Esophagus squamous epithelium (tissue), 5 donors: ENCODE measurements at places on chromosomes 12 and 14. TPM values are rescaled to one million over a fixed set of nuclear protein-coding genes. Genes with fewer than 3 reads are reported as not detected.

GRCh38 chr14:24665440-24665991 lies 31.5 kb upstream of the GZMB start:
- no peaks in the 10 kb centered on the region for H3K4me1 ChIP-seq
- H3K4me3 ChIP-seq = no peak overlapping the region
- H3K27me3 ChIP-seq = no peaks in the 10 kb centered on the region
- H3K27ac ChIP-seq = no peak overlapping the region
- no peak for DNase-seq
- H3K36me3 ChIP-seq = no peaks in the 10 kb centered on the region

LMNTD1 gene
- total RNA-seq = not detected

TMEM229B gene
- 0.38 TPM for total RNA-seq

DNA sequence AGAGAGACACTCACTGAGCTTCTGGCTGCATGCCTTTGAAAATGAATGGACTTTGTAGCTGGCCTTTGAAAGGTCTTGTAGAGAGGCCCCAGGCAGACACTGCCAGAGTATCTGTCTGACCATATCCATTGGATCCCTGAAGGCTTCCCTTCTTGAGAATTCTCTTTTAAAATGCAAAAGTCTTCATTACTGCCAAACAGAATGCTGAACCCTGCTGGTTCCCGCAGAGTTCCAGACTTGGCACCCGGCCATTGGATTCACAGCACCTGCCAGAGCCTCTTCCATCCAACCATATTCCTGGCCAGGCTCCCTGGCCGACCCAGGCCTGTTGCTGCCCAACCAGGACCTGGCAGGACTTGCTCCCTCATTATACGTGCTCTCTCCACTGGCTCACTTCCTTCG lies 182.5 kb downstream of the GXYLT1 start:
- H3K27me3 ChIP-seq = no peaks in the 10 kb centered on the region
- no peak for DNase-seq
- no peaks in the 10 kb centered on the region for H3K4me1 ChIP-seq
- no peak overlapping the region for H3K27ac ChIP-seq
- H3K36me3 ChIP-seq = no peaks in the 10 kb centered on the region

GRCh38 chr14:33808187-33808586 lies 142.7 kb downstream of the EGLN3 start:
- H3K27me3 ChIP-seq = no peaks in the 10 kb centered on the region
- no peak for DNase-seq
- no peak overlapping the region for H3K4me3 ChIP-seq
- H3K4me1 ChIP-seq = no peaks in the 10 kb centered on the region
- H3K27ac ChIP-seq = no peak overlapping the region

GRCh38 chr12:129540249-129540648 lies 363.6 kb downstream of the TMEM132D start:
- H3K27ac ChIP-seq = no peak overlapping the region
- H3K4me1 ChIP-seq = no peaks in the 10 kb centered on the region
- H3K4me3 ChIP-seq = no peak overlapping the region

STAT6 gene
- 138 TPM for total RNA-seq

DNA sequence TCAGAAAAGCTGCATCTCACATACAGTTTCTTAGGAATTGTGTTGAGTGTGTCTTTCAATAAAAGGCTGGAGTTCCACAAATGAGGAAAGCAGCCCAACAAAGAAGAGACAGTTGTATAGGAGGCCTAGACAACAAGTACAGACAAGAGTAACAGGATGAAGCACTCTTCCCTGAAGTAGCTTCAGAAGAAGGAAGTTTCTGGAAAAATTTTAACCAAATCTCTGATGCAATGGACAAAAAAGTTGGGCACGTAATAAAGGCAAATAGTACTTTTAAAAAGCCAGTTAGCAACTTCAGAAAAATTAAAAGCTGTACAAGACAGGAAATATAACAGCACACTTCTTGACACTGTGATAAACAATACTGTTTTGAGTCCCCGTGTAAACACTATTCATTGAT lies 134.1 kb upstream of the PLEKHG7 start:
- no peak overlapping the region for H3K27ac ChIP-seq
- no peak overlapping the region for H3K4me3 ChIP-seq
- no peaks in the 10 kb centered on the region for H3K36me3 ChIP-seq
- H3K4me1 ChIP-seq = no peaks in the 10 kb centered on the region

GRCh38 chr12:2295941-2296461 lies 243.2 kb downstream of the CACNA1C start:
- H3K27ac ChIP-seq = no peak overlapping the region
- no peaks in the 10 kb centered on the region for H3K27me3 ChIP-seq
- H3K4me1 ChIP-seq = peaks cover 34% of the 10 kb centered on the region
- no peak overlapping the region for H3K4me3 ChIP-seq

DNA sequence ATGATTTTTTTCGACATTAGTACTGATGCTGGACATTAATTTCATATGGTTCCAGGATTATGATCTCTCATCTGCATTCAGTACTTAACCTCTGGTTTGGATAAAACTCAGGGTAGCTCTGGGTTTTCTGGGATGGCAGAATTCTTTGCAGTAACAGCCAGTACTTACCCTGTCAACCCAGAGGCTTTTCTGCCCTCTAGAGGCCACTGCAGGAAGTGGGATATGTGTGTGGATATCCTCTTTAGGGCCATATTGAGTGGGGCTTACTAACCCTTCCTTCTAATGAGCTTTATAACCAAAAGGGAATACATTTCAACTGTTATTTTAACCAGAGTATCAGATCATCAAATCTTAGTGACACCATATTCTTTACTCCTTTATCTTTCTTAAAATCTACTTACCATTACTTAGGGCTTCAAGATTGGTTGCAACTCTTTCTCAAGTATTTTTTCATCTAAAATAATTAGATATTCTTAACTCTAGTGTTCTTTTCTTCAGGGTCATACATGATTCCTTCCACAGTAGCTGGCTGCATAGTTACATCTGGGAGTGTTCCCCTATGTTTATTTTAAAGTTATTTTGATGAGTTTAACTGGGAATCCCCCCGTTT lies 488.0 kb upstream of the STXBP6 start:
- no peak for DNase-seq
- H3K27me3 ChIP-seq = no peaks in the 10 kb centered on the region
- no peak overlapping the region for H3K27ac ChIP-seq
- no peaks in the 10 kb centered on the region for H3K4me1 ChIP-seq
- H3K4me3 ChIP-seq = no peak overlapping the region

GRCh38 chr14:104441275-104442106 lies 138.1 kb upstream of the C14orf180 start:
- DNase-seq = no peak
- H3K27ac ChIP-seq = no peak overlapping the region
- H3K27me3 ChIP-seq = peaks cover 10% of the 10 kb centered on the region
- H3K4me3 ChIP-seq = no peak overlapping the region

PTCSC3 gene
- total RNA-seq = not detected

DNA sequence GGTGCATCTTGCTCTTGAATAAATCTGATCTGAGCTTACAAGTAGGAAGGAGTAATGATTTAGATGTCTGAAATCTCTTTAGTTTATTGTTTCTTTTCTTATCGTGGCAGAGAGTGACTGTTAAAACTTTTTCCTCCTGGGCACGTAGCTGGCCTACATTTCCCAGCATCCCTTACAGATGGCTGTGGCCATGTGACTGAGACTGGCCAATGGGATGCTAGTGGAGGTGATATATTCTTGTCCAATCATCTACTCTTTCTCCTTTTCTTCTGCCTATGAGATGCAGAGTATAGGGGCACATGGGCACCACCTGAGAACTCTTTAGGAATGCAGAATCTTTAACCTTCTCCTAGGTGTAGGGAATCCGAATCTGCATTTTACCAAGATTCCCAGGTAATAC lies 237.3 kb downstream of the RGS6 start:
- no peak overlapping the region for H3K27ac ChIP-seq
- no peaks in the 10 kb centered on the region for H3K36me3 ChIP-seq
- H3K27me3 ChIP-seq = no peaks in the 10 kb centered on the region
- no peaks in the 10 kb centered on the region for H3K4me1 ChIP-seq

DNA sequence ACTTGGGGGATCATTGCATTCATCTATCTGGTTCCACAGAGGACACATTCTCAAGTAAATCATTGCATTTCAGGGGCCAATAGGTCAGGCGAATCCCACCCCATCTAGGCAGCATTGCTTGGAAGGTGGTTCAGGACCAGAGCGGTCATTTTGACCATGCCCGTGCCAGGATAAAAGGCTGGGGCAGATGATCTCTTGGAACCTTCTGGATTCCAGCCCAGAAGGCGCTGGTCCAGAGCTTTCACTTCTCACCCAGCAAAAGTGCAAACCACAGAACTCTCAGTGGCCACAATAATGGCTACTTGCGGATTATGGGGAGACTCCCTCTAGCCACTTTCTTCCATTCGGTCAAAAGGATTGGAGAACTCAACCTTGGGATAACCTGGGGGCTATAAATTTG lies 595 bp upstream of the KRT85 start:
- H3K27me3 ChIP-seq = no peaks in the 10 kb centered on the region
- H3K27ac ChIP-seq = no peak overlapping the region
- no peak overlapping the region for H3K4me3 ChIP-seq
- H3K36me3 ChIP-seq = no peaks in the 10 kb centered on the region
- DNase-seq = no peak

DHRS2 gene
- 0.31 TPM for total RNA-seq

GRCh38 chr12:132179431-132180362 lies 35.4 kb downstream of the NOC4L start:
- peaks cover 19% of the 10 kb centered on the region for H3K4me1 ChIP-seq
- peaks cover 7% of the 10 kb centered on the region for H3K27me3 ChIP-seq
- H3K27ac ChIP-seq = no peak overlapping the region
- H3K36me3 ChIP-seq = no peaks in the 10 kb centered on the region

VRTN gene
- total RNA-seq = not detected

- no peaks in the 10 kb centered on the region for H3K36me3 ChIP-seq
- no peak for DNase-seq
- no peak overlapping the region for H3K4me3 ChIP-seq
- no peak overlapping the region for H3K27ac ChIP-seq
Measured at GRCh38 chr14:31078766-31079165, 52.6 kb upstream of the STRN3 start.

- H3K27ac ChIP-seq = no peak overlapping the region
- no peaks in the 10 kb centered on the region for H3K27me3 ChIP-seq
- DNase-seq = no peak
- H3K4me3 ChIP-seq = no peak overlapping the region
- H3K36me3 ChIP-seq = no peaks in the 10 kb centered on the region
Measured at GRCh38 chr12:6177642-6178358, 22.4 kb upstream of the CD9 start.

CCDC85C gene
- 52.0 TPM for total RNA-seq

- H3K27ac ChIP-seq = no peak overlapping the region
- DNase-seq = no peak
- H3K4me3 ChIP-seq = no peak overlapping the region
- peaks cover 4% of the 10 kb centered on the region for H3K4me1 ChIP-seq
Measured at GRCh38 chr12:39354955-39355354, 88.0 kb downstream of the KIF21A start.

BMAL2 gene
- 45.6 TPM for total RNA-seq

DNA sequence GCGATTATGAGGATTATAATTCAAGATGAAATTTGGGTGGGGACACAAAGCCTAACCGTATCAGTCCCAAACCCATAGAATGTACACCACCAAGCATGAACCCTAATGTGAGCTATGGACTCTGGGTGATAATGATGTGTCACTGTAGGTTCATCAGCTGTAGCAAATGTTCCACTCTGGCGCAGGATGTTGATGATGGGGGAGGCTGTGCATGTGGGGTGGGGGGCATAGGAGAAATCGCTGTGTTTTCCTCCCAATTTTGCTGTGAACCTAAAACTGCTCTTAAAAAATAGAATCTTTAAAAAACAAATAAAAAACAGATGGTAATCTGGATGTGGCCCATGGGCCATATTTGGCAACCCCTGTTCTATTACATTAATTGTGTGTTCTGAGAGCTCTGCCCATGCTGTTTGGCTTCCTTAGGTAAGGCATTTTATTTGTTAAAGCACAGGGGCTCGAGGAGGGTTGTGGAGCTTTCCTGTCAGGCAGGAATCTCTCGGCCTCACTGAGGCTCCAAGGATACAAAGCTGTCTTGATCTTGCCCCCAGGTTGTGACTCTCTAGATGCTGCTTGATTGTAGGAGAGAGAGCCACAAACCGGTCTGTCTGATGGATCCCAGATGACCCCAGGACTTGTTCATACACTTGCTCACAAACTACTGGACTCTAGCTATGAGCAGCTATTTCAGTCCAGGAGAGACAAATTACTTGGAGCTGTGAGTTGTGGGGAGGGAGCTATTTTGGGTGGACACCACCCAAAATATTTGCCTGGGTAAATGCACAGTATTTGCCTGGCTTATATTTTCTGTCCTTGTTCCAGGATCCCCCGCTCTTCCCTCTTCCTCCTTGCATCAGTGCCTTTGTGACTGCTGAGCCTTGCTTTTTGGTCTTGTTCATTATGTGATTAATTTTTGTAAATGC lies 340.2 kb downstream of the MED13L start:
- no peaks in the 10 kb centered on the region for H3K27me3 ChIP-seq
- H3K4me1 ChIP-seq = no peaks in the 10 kb centered on the region
- no peaks in the 10 kb centered on the region for H3K36me3 ChIP-seq
- DNase-seq = no peak

EFCAB11 gene
- total RNA-seq = 3.4 TPM

DNA sequence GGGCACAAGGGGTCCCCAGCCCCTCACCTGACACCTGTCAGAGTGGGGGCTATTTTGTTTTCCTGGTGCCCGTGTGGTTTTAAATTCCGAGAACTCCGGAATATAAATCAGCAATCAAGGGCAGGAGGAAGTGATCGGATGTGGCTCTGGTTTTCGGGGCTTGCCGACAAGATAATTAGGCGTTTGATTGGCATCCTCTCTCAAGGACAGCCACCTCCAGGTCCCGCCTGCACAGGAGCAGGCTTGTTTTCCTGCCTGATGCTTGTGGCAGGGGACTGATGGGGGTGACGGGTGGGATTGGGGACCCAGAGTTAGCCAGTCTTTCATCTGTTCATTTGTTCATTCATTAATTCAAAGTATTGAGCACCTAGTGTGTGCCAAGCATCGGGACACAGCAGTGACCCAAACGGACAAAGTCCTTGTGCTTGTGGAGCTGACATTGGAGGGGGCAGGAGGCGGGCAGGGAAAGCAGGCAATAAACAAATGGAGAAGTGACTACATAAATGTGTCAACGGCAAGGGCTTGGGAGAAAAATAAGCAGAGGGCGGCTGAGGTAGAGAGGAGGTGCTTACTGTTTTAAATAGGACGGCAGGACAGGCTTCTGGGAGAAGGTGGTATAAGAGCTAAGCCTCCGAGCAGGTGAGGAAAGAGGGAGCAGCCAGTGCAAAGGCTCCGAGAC lies 166.5 kb downstream of the PHETA1 start:
- H3K4me1 ChIP-seq = no peaks in the 10 kb centered on the region
- no peak overlapping the region for H3K4me3 ChIP-seq
- H3K36me3 ChIP-seq = no peaks in the 10 kb centered on the region

DNA sequence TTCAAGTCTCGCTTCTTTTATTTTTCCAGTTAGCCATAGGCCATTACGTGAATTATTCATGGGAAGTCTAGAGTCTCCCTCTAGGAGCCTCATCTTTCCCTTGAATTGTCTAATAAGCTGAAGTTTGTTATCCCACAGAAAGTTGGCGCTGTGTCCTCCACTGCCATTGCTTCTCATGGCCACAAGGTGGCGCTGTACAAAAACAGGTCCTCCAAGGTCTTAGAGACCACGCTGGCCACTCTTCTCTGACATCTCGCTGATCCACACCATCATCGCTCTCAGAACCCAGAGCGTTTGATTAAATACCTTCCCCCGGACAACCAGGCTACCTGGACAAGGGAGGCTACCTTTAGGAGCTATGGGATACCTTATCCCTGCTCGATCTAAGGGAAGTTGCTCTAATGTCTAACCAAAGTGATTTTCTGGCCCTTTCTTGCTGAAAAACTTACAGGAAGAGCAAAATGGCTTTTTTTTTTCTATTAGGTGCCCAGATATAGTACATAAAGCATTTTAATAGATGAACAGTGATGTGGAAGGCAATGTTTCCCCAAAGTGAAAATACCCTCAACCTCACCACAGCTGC lies 110.0 kb downstream of the CCDC60 start:
- H3K4me1 ChIP-seq = no peaks in the 10 kb centered on the region
- H3K36me3 ChIP-seq = no peaks in the 10 kb centered on the region
- no peak overlapping the region for H3K4me3 ChIP-seq
- no peak overlapping the region for H3K27ac ChIP-seq
- H3K27me3 ChIP-seq = peaks cover 6% of the 10 kb centered on the region
